ENCODE measurements at places on chromosomes 5 and 9. TPM values are rescaled to one million over a fixed set of nuclear protein-coding genes. Genes with fewer than 3 reads are reported as not detected.

FGF10 gene
- not detected for total RNA-seq

UIMC1 gene
- 15.6 TPM for total RNA-seq

PLAC8L1 gene
- not detected for total RNA-seq

POMT1 gene
- total RNA-seq = 22.4 TPM

SLCO4C1 gene
- 0.63 TPM for total RNA-seq

- DNase-seq = no peak
Measured at GRCh38 chr9:90240541-90240940, 402.1 kb downstream of the DIRAS2 start.

DNA sequence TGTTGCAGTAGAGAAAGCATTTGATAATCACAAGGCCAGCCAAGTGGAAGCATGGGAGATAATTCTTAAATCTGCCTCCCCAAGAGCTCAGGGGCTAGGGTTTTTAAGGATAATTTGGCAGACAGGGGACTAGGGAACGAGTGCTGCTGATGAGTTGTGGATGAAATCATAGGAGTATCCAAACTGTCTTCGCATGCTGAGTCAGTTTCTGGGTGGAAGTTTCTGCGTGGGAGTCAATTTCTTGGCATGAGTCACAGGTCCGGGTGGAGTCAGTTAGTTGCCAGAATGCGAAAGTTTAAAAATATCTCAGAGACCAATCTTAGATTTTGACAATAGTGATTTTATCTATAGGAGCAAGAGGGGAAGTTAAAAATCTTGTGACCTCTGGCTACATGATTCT, 112.6 kb downstream of the TMC1 start:
- no peak for DNase-seq

- DNase-seq = no peak
Measured at GRCh38 chr9:116303886-116304538, 150.4 kb downstream of the PAPPA start.

- no peak for DNase-seq
Measured at GRCh38 chr9:70160686-70161600, 97.8 kb upstream of the SMC5 start.

GRCh38 chr9:14932641-14933040, 22.4 kb upstream of the FREM1 start:
- DNase-seq = no peak

DNA sequence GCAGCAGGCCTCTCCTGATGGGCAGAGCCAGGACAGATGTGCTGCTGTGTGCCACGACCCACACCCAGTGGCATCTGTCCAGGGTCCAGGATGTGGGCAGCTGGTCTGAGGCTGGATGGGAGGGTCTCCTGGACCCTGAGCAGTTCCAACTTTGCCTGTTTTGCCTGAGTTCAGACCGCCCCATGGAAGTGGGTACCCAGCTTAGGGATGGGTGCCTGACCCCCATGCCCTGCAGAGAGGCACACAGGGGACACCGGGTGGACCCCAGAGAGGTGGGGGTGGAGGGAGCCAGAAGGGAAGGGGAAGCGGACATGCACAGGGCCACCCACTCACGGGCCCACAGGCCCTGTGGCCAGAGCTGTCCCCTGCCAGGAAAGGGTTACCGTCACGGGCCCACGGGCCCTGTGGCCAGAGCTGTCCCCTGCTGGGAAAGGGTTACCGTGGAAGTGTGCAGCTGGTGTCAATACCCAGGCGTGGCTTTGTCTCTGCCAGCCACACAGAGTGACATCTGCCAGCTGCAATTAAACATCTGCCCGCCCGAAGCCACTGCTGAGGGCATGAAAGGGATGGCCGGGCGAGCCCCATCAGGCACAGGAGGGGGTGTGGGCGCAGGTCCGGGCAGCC, 50.0 kb downstream of the NACC2 start:
- DNase-seq = no peak
